A172 (cell line): ENCODE measurements at places on chromosomes 6 and 20. TPM values are rescaled to one million over a fixed set of nuclear protein-coding genes. Genes with fewer than 3 reads are reported as not detected.
A peak's percentile ranks its signal among the peaks of the same experiment; 100 is the strongest.

DNA sequence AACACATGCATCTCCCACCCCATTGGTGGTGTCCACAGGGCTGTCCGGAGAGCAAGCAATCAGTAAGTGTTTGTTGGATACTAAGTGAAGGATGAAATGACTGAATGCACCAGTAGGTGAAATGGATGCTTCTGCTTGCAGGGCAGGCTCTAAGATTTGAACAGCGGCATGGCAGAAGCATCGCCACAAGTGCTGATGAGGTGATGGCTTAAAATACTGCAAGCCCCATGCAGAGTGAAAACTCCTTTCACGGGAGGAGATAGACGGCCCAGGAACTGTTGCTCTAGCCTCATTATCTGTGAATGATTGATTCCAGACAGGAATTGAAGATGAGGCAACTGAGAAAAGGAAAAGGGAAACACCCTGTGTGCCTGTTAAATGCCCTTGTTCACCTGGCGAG lies 158.9 kb downstream of the LY86 start:
- DNase-seq = no peak

- DNase-seq = no peak
These were observed 29.8 kb downstream of the DCBLD1 start for GRCh38 chr6:117512056-117512828.

- no peak for DNase-seq
These were observed 200.3 kb upstream of the KCNG1 start for GRCh38 chr20:51223183-51223720.

- DNase-seq = no peak
These were observed 12.5 kb downstream of the RPS6KA2 start for GRCh38 chr6:166614589-166614988.

GRCh38 chr6:5469101-5469846 lies 208.0 kb downstream of the FARS2 start:
- no peak for DNase-seq

GRCh38 chr20:24448170-24448569 lies 21.3 kb upstream of the SYNDIG1 start:
- DNase-seq = no peak

GRCh38 chr6:139625998-139626975 lies 251.8 kb upstream of the CITED2 start:
- no peak for DNase-seq

DNA sequence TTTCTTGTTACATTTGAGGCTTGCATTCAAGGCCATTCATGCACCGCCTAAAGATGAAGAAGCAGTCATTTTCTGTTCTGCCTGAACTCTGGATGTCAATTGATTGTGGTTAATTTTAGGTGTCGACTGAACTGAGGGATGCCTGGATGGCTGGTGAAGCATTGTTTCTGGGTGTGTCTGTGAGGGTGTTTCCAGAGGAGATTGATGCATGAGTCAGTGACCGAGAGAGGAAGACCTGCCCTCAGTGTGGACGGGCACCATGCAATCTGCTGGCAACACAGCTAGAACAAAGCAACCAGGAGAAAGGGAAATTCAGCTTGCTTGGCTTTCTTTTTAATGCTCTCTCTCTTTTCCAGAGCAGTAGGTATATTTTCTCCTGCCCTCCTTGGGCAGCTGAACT lies 164.1 kb upstream of the ECI2 start:
- DNase-seq = peak; percentile 55

GRCh38 chr20:45419188-45420091 lies 3.5 kb downstream of the PIGT start:
- DNase-seq = peak; percentile 99

- no peak for DNase-seq
These were observed 2.5 kb upstream of the FKBP5 start for GRCh38 chr6:35691027-35691824.

DNA sequence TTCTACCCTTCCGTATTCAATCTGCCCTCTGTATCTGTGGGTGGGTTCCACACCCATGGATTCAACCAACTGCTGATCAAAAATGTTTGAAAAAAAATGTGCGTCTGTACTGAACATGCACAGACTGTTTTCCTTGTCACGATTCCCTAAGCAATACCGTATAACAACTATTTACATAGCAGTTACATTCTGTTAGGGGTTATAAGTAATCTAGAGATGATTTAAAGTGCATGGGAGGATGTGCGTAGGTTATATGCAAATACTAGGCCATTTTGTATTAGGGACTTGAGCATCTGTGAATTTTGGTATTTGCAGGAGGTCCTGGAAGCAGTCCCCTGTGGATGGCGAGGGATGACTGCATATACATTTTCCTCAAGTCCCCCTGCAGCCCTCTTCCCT lies 486.9 kb downstream of the PREX1 start:
- no peak for DNase-seq

DNA sequence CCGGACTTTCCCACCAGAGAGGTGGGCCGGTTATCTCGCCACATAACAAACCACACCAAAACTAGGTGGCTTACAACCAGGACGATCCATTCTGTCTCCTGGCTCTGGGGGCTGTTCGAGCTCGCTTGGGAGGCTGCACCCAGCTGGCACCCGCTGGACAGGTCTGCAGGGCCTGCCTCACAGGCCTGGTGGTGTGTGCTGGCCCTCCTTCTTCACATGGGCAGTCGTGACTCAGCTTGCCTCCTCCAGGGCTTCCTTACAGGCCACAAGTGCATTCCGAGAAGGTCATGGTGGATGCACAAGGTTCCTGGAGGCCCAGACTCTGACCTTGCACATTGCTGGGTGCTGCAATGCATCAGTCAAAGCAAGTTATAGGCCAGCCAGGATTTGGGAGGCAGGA lies 34.2 kb downstream of the FOXF2 start:
- no peak for DNase-seq

GRCh38 chr6:14436592-14437132 lies 319.1 kb downstream of the CD83 start:
- no peak for DNase-seq

DNA sequence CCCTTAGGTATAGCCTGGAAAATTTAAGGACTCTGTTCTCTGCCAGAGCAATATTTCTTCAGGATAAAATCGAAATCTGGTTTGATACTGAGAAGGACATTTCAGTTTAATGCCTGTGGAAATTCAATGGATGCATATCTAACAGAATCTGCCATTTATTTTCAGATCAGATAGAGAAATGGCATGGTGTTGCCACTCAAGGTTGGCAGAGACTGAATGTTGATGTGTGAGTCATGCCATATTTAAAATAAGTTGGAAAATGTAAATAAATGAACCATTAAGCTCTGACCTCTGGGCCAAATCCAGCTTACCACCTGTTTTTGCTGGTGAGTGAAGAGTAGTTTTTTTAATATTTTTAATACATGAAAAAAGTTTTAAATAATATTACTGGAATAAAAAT lies 594.6 kb downstream of the DOK5 start:
- no peak for DNase-seq

DNA sequence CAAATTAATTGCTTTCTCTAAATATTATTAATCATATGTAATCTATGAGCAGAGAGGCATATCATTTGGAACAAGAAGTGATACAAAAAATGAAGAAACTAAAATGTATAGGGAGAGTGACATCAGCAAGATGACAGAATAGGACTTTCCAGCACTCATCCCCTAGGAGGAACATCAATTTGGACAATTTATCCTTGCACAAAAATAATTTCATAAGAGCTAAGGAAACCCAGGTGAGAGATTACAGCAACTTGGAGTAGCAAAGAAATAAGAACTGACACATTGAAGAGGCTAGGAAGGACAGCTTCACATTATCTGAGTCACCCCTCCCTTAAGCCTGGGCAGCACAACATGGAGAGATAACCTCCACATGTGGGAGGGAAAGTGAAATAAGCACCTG lies 347.5 kb downstream of the MAFB start:
- DNase-seq = no peak

- no peak for DNase-seq
These were observed 568 bp downstream of the CCDC170 start for GRCh38 chr6:151494235-151494935.

DNA sequence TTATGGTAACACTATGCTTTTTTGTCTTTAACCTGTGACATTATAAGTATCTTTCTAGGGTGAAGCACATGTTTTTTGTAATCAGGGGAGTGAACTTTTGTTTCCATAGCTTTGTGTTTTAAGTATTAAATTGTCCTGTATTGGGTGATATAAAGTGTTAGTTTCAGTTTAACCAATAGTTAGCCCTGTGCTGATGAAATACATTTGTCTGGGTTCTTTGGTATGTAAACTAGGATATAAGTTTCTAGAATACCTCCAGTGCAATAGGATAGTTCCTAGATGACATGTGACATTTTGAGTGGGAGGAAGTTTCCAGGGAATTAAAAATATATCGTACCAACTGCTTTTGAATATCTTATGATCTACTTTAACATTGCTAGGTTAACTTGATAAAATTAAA lies 611.0 kb upstream of the MARCKS start:
- DNase-seq = no peak

DNA sequence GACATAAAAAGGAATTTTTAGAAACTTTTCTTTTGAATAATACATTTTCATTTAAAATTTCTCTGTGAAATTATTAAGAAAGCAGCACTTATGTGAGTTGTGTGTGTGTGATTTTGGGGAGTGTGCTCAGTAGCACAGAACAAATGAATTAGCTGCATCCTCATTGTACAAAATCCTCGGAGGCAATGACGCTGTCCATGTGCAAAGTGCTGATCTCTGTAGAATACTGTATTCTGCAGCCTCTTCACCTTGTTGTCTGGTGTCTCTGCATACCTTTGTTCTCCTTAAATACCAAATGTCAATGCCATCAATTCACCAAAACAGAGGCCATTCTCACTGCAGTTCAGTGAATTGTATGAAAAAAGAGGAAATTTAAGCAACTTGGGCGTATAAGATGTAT lies 838.4 kb downstream of the QKI start:
- no peak for DNase-seq

DNA sequence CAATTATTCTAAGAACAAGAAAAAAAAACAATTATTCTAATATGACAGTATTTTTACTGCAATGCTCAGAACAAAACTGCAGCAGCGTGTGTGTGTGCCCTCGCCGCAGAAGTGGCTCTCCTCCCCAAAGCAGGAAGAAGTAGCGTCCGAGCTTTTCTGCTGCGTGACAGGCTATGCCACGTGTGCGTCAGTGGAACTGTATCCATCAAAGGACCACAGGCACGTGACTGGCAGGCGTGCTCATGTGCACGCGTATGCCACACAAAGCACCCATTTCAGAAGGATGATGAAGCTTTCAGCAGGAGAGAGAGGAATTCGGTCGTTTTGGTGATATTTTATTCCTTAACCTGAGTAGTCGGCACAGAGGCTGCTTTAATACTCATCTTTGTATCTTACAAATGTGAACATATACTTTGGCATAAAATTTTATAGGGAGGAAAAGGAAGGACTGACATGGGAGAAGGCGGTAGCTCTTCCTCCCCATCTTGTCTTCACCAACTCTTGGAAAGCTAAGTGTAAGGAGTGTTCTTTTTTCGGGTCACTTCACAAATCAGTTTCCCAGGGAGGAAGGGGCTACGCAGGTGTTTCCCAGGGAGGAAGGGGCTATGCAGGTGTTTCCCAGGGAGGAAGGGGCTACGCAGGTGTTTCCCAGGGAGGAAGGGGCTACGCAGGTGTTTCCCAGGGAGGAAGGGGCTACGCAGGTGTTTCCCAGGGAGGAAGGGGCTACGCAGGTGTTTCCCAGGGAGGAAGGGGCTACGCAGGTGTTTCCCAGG lies 3.4 kb downstream of the TCFL5 start:
- no peak for DNase-seq

DNA sequence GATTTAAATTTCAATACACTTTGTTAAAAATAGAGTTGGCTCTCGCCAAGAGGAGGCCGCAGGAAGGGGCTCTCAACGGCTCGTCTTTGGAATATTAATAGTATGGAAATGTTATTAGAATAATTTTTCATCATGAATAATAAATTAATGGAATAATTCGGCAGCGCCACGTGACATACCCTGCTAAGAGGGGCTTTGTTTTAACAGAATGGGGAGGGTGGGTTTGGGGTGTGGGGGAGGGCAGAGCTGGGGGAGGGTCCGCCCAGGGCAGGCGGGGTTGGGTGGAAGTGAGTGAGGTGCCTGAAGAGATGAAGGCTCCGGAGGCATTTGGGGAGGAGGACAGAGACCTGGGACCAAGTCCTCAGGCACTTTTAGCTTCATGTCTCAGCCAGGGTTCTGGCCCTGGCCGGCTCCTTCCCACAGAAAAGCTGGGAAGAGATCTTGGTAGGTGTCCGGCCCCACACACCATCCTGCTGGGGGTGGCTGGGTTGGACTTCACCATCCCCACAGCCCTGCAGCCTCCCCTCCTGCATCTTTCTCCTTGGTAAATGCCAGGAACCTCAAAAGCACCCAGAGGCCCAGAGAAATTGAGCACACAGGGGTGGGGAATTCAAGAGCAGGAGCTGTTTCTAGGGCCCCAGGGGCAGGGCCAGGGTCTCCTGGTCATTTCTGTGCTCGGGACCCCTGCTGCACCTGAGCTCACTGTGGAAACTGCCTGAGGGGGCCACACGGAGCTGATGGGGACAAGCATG lies 93.6 kb upstream of the BHLHE23 start:
- no peak for DNase-seq

- no peak for DNase-seq
These were observed 122.6 kb downstream of the SULF2 start for GRCh38 chr20:47662483-47663353.

- DNase-seq = no peak
These were observed 21.1 kb upstream of the TAGAP start for GRCh38 chr6:159065759-159066329.

DNA sequence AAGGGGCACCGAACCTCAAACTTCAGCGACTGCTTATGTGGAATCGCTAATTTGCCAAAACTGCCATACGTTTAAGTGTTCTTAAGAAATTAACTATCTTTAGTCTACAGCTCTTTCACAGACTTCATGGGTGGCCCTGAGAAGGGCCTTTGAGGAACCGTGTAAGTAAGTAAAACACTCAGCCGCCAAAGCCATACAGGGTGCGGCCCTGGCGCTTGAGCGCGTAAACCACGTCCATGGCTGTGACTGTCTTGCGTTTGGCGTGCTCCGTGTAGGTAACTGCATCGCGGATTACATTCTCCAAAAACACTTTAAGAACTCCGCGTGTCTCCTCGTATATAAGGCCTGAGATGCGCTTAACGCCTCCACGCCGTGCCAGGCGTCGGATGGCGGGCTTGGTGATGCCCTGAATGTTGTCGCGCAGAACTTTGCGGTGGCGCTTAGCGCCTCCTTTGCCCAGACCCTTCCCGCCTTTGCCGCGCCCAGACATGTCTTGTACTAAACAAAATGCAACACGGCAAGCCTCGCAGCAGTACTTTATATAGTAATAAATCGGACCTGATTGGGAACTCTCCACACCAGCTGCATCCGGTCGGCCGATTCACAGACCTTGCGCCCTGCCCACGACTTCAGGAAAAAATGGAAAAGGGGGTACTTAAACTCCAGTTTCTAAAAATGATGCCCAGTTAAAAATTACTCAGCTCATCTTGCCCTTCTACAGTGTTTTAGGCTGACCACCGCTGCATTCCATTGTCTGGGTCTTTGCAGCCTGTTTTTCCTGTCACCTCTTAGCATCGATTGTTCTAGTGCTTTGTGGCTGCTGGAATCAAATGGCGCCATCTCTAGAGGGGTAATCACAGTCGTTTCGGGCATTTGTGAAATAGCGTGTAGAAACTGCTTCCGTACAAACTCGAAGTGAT lies 38.9 kb downstream of the OR2B2 start:
- DNase-seq = peak; percentile 55

Gene CDH26
- total RNA-seq = not detected in 2 replicates

Gene AIF1
- not detected in 2 replicates for total RNA-seq

Gene FAM135A
- total RNA-seq = 9.1 and 15.2 TPM in 2 replicates

Gene FAM83C
- total RNA-seq = 0.24 TPM in 1 of 2 replicates, not detected in the other

Gene PTPRT
- total RNA-seq = not detected in 2 replicates

Gene VWA7
- total RNA-seq = 0.60 and 3.2 TPM in 2 replicates

Gene SMPDL3A
- total RNA-seq = 5.3 and 6.3 TPM in 2 replicates

Gene ACAT2
- 45.3 and 46.1 TPM in 2 replicates for total RNA-seq
